ENCODE measurements at places on chromosomes 4 and X.

DNA sequence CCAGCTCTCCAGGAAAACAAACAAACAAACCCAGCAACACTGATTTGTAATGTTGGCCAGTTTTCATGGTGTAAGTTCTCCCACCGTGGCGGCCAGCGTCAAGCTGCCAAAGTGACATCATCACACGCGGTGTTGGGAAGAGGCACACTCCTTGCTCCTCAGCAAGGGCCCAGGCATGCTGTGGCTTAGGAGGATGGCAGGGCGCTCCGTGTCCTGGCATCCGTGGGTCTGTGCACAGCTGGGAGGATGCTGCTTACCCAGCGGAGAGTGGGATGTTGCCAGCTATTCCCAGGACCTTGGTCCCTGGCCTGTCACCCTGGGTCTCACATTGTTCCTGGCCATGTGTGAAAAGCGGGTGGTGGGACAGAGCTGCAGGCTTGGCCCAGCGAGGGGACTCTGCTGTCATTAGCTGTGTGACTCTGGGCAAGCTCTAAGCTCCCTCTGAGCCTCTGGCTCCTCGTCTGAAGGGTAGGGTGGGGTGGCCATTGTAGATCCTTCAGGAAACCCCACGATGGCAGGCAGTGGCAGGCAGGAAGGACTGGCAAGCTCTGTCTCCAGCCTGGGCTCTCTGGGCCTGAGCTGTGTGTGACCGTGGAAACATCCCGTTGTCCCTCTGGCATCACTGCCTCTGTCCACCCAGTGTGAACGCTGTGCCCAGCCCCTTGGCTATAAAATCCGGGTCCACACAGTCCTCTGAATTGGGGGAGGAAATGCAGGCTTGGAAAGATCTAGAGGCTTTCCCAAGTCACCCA, 10.8 kb downstream of the PSAPL1 start:
- DNase-seq, result no peak

GRCh38 chrX:153902385-153902784, 2.1 kb upstream of the AVPR2 start:
- no peak for DNase-seq

DNA sequence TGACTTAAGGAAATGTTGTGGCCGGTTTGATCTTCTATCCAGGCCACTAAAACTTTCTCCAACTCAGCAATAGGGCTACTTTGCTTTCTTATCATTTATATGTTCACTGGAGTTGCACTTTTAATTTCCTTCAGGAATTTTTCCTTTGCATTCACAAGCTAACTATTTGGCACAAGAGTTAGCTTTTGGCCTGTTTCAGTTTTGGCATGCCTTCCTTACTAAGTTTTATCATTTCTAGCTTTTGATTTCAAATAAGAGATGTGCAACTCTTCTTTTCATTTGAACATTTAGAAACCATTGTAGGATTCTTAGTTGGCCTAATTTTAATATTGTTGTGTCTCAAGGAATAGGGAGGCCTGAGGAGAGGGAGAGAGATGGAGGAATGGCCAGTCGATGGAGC, 79.8 kb upstream of the TLL1 start:
- DNase-seq, result no peak

GRCh38 chr4:133887723-133888122, 313.9 kb downstream of the PABPC4L start:
- no peak for DNase-seq

GRCh38 chr4:39706741-39707511, 9.0 kb downstream of the UBE2K start:
- DNase-seq, result peak; percentile 53

GRCh38 chr4:6381571-6382123, 90.8 kb downstream of the PPP2R2C start:
- DNase-seq, result no peak

DNA sequence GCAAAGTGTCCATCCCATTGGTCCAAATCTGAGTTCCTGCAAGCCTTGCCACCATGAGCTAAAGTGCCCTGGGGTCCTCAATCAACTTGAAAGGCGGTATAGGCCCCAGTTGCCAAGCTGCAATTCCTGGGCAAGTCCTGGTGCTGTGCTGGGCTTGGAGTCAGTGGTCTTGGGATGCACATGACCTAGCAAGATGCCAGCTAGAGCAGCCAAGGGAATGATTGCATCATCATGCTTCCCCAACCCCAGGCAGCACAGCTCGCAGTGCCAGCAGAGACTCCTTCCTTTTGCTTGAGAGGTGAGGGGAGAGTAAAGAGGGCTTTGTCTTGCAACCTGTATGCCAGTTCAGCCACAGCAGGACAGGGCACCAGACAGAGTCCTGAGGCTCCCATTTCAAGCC, 50.5 kb downstream of the KCNIP4 start:
- no peak for DNase-seq

DNA sequence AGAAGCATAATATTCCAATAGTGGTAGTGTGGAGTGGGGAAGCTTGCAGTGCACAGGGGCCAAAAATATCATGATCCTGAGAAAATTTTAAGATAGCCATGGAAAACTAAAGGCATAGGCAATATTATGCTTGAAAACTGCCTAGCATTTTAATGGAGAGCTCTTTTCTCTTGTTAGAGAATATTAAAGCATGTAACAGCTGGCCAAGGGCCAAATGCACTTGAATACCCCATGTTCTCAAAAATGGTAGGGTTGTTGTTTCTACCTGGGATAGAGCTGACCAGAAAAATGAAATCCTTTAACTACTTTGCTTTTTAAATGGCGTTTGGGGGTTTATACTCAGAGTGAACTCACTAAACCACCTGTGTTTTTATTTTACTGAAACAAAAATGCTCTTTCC, 739.6 kb upstream of the SLIT2 start:
- no peak for DNase-seq

GRCh38 chrX:143536176-143536575, 18.9 kb upstream of the SPANXN3 start:
- no peak for DNase-seq

GRCh38 chr4:12712648-12713339, 771.3 kb downstream of the RAB28 start:
- no peak for DNase-seq

DNA sequence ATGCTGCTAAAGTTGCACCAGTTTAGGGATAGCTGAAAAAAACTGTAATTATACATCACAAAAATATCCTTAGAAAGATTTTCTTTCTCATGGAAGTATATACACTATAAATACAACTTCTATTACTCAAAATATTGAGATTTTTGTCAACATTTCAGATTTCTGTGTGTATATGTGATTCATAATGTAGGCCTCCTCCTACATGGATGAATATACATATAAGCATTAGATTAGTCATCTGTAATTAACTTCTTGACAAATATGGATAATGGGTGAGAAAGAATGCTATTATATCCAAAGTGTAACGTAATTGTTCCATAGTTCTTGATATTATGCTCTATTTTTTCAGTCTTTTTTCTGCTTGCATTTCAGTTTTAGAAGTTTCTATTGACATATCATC, 124.9 kb downstream of the CBLL2 start:
- no peak for DNase-seq

DNA sequence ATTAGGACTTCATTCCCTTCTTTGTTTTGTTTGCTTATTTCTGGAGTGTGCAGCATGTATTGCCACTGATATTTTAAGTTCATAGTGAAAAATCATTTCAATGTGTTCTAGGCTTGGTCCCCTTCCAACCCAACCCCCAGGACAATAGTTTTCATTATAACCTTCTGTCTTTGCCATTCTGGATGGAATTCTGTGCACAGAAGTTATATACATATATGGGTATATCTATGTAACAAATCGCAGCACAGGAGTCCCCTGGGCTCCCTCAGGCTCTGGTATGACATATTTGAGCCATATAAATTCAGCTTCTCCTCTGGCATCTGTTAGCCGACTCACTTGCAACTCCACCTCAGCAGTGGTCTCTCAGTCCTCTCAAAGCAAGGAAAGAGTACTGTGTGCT, at the start of gene TNMD:
Gene TNMD (plus strand): TSS at position 326 of the 400 bp plus-strand sequence. CDS start 83 bp downstream, outside the sequence.
- no peak for DNase-seq

DNA sequence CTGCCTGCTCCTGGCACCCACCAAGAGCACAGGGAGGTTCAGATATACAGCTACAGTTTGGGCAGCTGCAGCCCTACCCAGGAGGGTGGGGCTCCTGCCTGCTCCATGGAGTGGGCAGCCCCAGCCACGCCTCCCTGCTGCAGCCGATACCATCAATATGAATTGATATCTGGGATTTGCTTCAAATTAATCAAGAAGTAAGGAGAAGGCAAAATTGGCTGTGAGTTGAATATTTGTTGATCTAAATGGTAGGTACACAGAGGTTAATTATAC, 31.2 kb upstream of the ZNF280C start:
- DNase-seq, result no peak

GRCh38 chr4:105631818-105632400, 76.6 kb downstream of the INTS12 start:
- DNase-seq, result no peak

DNA sequence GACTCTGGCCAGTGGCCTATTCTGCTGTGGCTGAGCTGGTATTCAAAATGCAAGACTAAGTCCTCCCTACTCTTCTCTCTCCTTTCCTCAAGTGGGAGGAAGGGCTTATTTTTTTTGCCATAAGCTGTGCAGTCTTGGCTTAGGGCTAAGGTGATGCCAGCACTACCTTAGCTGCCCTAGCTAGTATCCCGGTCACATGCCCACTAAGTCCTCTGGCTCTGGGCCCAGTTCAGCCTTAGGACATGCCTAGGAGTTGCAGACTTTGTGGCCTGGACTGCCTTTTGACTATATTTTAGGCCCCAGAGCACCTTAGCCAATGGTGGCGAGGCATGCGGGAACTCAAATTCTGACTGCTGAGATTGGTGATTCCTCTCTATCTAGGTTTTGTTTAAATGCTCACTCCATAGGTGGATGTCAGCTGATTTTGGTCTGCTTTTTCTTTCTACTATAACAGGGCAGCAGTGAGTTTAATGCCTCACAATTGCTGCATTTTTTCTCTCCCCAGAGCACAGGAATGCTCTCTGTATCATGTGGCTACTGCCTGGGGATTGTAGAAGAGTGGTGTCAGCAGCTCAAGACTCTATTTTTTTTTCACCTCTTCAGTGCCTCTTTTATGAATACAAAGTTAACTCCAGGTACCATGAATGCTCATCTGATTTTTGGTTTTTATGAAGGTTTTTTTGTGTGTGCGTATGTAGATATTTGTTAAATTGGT, 472.9 kb upstream of the GRID2 start:
- DNase-seq, result no peak

GRCh38 chr4:105272002-105272401, 125.3 kb downstream of the TET2 start:
- DNase-seq, result no peak

GRCh38 chr4:108681321-108681809, 31.0 kb downstream of the OSTC start:
- DNase-seq, result no peak

DNA sequence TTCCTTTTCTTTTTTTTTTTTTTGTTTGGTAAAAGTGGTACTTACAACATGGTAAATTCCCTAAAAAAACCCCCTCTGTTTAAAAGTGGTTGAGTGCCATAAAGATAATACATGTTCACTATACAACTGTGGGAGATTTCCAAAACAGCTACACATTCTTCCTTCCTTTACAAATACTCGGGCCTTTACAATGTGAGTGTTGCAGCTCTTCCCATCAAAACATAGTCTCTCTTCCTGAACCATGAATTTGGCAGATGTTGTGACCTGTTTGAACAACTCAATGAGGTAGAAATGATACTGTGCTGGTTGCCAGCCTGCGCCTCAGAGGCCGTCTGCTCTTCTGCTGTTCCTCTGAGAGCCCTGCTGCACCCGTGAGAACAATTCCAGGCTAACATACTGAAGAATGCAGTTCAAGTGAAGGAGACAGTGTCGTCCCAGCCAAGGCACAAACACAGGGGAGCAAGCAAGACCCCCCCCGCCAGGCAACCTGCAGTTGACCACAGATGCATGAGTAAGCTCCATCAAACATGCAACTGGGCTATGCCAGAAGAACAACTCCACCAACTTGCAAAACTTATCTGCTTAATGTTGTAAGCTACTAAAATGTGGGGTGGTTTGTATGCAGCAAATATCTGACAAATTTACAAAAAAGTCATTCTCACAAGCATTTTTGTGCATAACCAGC, 645.0 kb downstream of the PCDH7 start:
- no peak for DNase-seq

- DNase-seq, result peak; percentile 83
Measured at GRCh38 chr4:127783026-127783769, 1.1 kb downstream of the HSPA4L start.

DNA sequence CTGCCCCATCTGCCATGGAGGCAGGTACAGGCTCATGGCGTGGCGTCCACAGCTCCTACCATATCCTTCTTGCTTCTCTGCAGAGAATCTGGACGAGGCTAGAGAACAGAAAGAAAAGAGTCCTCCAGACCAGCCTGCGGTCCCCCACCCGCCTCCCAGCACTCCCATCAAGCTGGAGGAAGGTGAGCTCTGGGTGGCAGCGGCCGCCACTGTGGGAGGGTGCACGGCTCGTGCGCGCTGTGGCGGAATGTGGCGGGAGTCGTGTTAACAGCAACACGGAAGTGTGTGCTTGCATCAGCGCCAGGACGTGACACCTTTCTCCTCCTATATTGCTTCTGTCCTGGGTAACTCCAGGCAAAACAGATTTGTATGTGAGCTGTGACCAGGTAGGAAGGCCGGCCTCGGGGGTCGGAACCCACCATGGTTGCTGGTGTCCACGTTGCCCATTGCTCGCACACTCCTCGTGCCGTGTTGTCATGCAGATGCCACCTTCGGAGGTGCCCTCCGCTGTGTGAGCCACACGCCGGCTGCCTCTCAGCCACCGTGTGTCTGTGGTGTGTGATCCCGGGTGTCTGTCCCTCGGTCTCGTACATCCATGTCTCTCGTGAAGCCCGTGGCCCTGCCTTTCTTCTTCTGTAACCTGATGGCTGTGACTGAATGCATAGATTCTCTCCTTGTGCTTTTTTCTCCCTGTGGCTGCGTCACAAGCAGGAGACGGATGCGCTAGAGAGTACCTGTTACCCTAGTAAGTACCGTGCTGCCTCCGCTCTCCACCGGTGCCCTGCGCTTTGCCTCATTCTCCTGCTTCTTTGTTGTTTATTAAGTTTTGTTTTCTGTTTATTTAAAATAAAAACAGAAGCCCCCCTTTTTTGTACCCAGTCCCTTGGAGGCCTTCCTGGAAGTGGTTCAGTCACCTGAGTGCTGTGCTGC, 37.0 kb downstream of the NOP14 start:
- DNase-seq, result no peak

DNA sequence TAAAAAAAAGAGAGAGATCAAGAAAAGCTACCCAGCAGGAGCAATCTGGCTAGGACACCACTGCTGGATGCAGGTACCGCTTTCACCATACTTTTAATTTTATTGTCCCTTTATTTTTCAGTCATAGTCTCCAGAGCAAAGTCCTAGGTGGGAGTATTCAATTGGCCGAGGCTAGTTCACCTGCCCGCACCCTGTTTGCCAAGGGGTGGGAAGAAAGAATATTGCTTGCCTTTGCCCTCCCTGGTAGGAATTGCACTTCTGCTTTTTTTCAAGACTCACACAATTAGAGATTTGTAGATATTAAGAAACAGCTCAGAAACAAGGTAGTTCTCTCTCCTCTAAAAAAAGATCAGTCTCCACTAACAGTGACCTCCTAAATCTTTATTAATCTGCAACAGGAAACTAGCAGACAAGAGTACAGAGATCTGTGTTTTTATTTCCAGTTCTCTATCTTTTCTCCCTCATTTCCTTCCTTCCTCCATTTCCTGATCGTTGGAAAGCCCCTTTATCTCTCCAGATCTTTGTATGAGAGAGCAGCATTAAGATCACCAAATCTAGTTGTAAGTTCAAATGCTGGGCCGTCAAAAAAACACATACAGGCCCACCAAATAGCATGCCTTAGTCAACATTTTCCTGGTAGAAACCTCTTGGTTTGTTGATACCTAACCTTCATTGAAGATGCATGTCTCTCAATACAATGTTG, 9.4 kb upstream of the RPGR start:
- DNase-seq, result no peak

GRCh38 chr4:85151786-85152185, 185.3 kb upstream of the WDFY3 start:
- DNase-seq, result no peak
